ENCODE measurements at places on chromosomes 1 and 21. TPM values are rescaled to one million over a fixed set of nuclear protein-coding genes. Genes with fewer than 3 reads are reported as not detected.

Gene TNFSF18
- total RNA-seq, result 0.22 TPM

Gene MINDY1
- total RNA-seq, result 6.0 TPM

Gene MPZ
- total RNA-seq, result 0.87 TPM

Gene CLCA1
- total RNA-seq, result under 0.01 TPM

Gene OLFM3
- total RNA-seq, result not detected

Gene GABPB2
- 18.4 TPM for total RNA-seq

Gene RC3H1
- total RNA-seq, result 16.7 TPM

Gene TENT5C
- 2.5 TPM for total RNA-seq

All from uterine smooth muscle cell (primary cell).